G401 (cell line): ENCODE measurements at places on chromosomes 11 and 22. TPM values are rescaled to one million over a fixed set of nuclear protein-coding genes. Genes with fewer than 3 reads are reported as not detected.

OR9G1 gene
- not detected in 2 replicates for total RNA-seq

SH3BP1 gene
- 13.2 and 21.9 TPM in 2 replicates for total RNA-seq

ZNF202 gene
- 8.9 and 27.4 TPM in 2 replicates for total RNA-seq

MOGAT2 gene
- not detected in 2 replicates for total RNA-seq

TMEM86A gene
- 0.34 and 0.55 TPM in 2 replicates for total RNA-seq

PANX1 gene
- 5.7 and 7.0 TPM in 2 replicates for total RNA-seq

SMTNL1 gene
- total RNA-seq: not detected in 2 replicates

IL17REL gene
- total RNA-seq: not detected in 2 replicates

LINC01488 gene
- not detected in 2 replicates for total RNA-seq
